Stimulated activated CD4-positive, alpha-beta T cell treated with anti-CD3 and anti-CD28 coated beads, TNF-alpha, amount 100 ng/mL, for 4 hours (primary cell): ENCODE measurements at places on chromosomes 7 and 10.

- no peak for DNase-seq
These were observed 101.2 kb downstream of the RGS10 start for GRCh38 chr10:119441151-119441821.

DNA sequence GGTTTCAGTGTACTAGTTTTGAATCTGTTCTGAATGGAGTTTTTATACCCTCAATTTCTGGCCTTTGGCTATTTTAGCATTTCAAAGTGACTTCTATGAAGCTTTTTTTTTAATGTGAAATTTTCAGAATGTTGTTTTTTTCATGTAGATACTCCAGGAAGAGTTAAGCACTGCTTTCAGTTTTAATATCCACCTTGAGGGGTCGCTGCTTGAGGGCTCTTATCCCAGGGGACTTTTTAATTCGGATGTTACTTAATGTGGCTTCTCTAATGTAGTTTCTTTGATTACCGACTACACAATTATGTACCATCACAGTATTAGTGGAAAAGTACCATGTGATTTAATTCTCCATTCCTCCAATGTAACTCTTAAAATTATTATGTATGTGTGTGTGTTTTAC, 5.2 kb downstream of the IFIT5 start:
- DNase-seq = no peak

DNA sequence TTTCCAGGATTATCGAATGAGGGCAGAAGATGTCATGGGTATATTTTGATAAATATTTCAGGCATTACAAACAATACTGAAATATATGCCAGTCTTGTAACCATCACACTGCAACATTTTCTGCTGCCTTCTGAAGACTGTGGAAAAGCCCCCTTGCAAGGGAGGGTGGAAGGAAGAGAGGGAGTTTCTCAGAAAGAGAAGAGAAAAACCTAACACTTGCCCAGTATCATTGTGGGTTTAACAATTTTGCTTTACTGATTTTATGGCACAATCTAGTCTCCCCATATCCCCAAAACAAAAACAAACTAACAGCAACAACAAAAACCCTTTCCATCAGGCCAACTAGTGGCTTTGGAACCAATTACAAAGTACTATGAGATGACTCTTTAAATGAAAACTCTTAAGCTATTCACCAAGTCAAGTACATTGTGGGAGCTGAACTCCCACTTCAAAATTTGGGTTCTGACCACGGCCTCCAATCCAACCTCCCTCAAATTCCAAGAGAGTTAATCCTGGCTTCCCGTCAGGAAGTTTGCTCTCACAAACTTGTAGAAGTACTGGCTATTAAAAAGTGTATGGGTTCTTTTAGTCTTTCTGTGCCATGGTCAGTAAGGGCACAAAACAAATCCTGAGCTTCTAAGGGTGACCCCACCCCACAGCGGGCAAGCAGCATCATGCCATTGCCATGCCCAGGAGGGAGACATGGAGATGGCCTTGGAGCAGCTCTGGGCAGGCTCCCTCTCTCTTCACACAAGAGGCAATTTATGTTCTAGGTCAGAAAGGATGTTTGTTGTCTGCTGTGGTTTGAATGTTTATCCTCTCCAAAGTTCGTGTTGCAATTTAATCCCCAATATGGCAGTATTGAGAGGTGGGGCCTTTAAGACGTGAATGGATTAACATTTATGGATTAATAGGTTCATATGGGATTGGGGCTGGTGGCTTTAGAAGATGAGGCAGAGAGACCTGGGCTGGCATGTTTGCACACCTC, 96.3 kb downstream of the JAZF1 start:
- DNase-seq = no peak

- no peak for DNase-seq
These were observed 3.8 kb upstream of the PKD2L1 start for GRCh38 chr10:100333661-100334440.

DNA sequence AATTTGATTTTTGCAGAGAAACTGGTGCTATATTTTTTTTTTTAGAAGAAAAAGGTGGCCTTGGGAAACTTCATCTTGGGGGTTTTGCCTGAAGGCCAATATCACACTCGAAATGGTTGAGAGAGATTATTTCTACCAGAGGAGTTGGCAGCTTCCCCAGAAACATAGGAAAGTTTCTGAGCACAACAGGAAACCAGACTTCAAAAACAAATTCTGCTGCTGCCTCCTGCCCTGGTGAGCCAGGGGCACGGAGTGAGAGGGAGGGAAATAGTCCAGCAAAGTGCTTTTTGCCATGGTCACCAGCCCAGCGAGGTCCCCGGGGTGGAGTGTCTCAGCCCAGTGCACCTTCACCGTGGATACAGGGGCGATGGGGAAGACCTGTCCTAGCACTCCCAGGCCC, 61.1 kb downstream of the FOXI2 start:
- DNase-seq = no peak

- no peak for DNase-seq
These were observed 578 bp downstream of the CACUL1 start for GRCh38 chr10:118754229-118754555.

- no peak for DNase-seq
These were observed 137.6 kb upstream of the THSD7A start for GRCh38 chr7:11969643-11970042.

DNA sequence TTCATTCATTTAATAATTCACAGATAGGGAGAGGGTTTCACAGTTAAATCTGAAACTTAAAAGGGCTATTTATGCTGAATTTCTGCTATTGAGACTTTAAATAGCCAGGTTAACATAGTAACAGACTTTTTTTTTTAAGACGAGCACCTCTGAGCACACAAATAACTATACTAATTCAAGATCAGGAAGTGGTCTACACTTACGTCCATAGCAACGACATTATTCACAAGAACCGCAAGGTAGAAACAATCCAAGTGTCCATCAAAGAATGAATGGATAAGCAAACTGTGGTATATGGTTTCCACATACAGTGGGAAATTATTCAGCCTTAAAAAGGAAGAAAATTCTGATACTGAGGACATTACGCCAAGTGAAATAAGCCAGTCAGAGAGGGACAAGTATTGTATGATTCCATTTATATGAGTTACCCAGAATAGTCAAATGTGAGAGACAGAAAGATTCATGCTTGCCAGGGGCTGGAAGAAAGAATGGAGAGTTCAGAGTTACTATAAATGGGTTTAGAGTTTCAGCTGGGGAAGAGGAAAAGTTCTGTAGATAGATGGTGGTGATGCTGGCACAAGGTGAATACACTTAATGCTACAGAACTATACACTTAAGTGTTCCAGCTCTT, 140.3 kb upstream of the LAMB4 start:
- no peak for DNase-seq

DNA sequence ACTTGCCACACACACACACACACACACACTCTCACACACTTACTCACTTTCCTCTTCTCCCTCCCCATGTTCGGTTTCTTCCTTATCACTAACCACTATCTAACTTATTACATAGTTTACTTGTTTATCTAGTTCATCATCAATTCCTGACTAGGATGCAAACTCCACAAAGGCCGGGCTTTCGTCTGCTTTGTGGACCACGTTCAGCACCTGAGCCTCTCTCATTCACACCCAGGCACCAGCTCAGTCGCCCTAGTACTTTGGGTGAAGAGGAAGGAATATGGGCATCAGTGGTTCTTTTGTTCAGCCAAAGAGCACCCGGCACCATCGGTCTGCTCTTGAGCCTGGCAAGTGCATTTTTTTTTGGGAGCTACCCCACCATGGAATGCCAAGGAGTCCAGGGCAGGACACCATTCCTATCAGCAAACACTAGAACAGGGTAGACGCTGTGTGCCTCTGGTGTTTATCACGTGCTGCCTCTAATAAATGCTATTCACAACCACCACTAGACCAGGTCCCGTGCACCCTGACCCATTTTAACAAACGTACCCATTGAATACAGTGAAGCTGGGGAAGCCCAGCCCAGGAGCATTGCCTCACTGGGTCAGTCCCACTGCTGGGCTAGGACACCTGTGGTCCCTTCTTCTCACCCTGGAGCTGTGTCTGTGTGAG, 2.2 kb downstream of the C10orf67 start:
- DNase-seq = no peak
